ENCODE measurements at places on chromosomes 4 and X.

DNA sequence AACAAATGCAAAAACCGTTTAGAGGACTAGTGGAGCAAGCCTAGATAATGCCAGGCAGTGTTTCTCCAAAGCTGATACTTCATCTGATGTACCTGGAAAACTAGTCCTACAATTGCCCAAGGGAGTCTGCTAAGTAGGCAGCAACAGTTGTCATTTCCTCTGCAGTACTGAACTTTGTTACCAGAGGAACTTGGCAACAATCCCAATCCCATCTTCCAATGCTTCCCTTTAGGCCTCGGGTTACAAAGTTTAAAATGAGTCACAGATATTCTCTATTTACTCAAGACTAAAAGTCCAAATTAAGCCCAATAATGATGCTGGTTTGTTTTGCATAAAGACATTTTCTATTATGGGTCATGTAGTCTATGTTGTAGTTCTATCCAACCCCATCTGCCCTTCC lies 120.0 kb upstream of the GLRA2 start:
- peak; percentile 85 for DNase-seq

- DNase-seq: no peak
Measured at GRCh38 chr4:114025176-114025777, 45.8 kb upstream of the ARSJ start.

- no peak for DNase-seq
Measured at GRCh38 chrX:154357205-154357604, 17.2 kb downstream of the FLNA start.

DNA sequence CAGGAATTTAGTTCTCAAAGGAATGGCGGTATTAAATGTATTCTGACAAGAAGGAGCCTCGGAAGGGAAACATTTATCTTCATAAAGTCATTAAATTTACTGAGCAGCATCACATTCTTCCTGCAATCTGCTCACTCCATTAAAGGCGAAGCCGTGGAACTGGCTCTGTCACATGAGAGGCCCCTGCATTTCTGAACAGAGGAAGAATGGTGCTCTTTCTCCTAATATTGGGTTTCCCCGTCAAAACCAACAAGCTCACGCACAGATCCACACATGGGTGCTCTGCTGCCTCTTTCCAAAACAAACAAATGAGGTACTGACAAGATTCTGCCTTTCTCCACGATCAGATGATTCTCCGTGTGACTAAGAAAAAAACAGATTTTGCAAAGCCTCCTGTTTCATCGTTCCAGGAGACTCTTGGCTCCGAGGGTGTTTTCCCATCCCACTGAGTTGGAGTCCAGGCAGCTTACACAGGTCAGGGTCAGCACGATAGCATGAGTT lies 191.2 kb downstream of the IDS start:
- DNase-seq: peak; percentile 67

DNA sequence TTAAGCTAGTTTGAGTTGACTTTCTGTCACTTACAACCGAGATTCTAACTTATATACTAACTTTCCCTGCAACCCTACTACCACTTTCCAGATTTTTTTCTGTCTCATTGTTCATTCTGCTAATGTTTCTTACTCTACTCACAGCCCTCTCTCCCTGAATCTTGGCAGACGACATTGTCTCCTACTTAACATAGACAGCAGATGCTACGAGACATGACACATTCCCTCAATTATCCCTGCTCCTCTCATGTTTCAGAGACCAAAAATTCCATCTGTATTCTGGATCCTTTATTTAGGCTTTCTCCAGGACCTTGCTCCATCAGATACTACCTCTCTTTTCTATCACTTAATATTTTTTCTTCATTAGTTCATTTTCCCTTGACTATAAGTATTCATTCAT lies 379.1 kb upstream of the TEX13C start:
- DNase-seq: no peak

DNA sequence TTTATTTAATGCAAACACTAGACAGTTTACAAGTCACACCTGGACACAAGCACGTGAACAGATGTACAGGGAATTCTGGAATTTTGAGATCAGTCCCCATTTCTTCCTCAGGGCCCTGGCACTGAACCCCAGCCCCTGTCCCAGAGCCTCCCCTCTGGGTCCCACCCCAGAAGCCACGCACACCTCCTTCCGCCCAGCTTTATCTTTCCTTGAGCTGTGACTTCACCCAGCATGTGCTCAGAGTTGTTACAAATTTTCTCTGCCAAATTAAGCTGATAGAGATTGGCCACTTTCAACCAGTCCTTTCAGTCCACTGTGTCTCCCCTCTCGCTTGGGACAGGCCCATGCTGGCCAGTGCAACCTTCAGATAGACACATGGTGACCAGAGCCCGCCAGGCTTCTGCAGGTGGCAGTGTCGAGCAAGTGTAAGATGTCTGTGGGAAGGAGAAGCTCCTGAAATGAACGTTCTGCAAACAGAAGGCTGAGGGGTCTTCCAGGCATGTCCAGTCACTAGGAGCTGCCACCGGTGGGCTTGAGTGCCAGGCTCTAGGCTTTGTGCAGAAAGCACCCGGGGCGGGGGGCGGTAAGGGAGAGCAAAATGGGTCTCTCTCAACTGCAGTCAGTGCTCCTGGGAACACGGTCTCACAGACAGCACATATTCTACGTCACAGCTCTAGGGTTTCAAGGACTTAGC lies 73.3 kb downstream of the MTMR1 start:
- DNase-seq: no peak

DNA sequence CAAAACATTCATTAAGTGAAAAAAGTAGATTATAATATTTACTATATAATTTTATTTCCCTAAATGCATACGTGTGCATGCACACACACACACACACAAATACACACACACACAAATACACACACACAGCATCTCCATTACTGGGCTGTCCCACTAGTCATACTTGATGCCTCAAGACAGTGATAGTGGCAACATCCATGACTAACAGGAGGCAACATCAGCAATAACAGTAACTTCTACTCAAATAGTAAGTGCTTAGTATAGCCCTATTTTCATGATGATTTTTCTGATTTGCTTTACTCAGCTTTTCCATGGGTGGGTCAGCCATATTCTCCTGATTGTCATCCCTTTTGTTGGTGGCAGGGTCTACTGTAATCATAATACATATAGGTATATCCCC lies 325.9 kb upstream of the TEX13C start:
- no peak for DNase-seq

- DNase-seq: no peak
Measured at GRCh38 chr4:159052315-159052714, 50.6 kb upstream of the RAPGEF2 start.

GRCh38 chr4:68299492-68300457 lies 50.1 kb downstream of the YTHDC1 start:
- no peak for DNase-seq

DNA sequence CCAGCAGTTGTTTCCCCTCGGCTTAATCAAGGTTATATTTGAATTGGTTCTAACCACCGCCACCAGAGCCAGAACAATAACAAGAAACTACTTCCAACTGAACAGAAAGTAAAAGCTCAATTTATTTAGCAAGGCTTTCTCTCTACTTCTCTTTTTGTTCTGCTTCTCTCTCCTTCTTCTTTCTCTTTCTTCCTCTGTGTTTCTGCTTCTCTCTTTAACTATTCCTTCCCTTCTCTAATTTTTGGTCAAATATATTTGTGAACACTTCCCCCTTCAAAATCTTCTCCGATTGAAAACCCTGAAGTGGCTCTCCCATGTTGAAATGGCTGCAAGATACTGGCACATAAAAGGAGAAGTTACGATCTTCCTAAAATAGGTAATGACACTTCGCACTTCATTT lies 1195.9 kb upstream of the PRKX start:
- no peak for DNase-seq

- DNase-seq: peak; percentile 58
Measured at GRCh38 chr4:184648313-184649025, 778 bp downstream of the CASP3 start.

GRCh38 chr4:141132072-141132708 lies 1.1 kb downstream of the RNF150 start:
- no peak for DNase-seq

GRCh38 chrX:17591741-17592110 lies 145.6 kb upstream of the SCML1 start:
- DNase-seq: peak; percentile 41

DNA sequence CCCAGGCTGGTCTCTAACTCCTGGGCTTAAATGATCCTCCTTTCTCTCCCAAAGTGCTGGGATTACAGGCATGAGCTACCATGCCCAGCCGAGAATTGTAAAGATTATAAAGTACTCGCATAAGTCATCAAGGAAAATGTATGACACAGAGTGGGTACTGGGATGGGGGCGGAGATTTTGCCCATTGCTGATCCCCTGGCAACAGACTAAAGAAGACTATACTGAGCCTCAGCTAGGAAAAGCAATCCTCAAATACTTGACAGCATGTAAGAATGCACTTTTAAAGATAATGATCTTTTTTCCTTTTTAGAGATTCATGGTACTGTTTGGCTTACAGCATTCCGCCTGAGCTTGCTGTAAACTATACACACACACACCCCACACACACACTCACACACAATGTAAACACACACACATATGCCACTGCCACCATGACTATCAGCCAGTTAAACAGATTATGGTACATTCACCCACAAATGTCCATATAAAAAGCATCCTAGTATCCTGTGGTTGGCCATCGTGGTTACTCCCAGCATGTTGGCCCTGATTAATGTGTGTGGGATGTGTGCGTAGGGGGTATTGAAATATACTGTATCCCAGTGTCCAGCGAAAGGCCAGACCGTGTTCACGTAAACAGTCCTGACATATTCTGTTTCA lies 113.0 kb downstream of the AMELX start:
- no peak for DNase-seq

GRCh38 chr4:32196950-32197688 lies 1477.0 kb downstream of the PCDH7 start:
- no peak for DNase-seq

DNA sequence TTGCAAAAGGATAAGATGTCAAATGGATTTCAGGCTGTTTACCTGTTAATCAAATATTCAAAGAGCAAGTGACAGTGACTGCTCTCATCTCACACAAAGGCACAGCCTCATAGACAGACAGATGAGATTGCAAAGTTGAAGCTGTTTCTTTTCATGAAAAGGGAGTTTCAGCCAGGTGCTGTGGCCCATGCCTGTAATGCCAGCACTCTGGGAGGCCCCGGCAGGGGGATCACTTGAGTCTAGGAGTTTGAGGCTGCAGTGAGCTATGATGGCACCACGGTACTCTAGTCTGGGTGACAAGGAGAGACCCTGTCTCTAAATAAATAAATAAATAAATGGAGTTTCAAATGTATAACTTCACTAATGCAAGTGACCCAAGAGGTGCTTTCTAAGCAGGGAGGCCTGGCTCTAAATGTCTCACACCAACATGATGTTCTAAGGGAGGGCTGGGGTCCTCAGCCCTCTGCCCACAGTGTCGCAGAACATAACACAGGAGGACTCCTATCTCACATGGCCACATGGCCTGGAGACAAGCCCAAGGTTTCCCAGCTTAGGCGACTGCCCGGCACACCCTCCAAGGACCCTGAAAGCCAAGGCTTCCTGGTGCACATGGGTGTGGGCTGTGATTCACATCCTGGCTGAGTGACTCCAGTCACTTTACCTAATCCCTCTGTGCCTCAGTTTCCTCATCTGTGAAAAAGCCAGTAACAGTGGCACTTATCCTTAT lies 26.8 kb downstream of the PPP2R2C start:
- DNase-seq: no peak

GRCh38 chr4:47661741-47662140 lies 176.1 kb downstream of the CORIN start:
- DNase-seq: no peak

GRCh38 chrX:10101269-10101668 lies 55.5 kb upstream of the CLCN4 start:
- DNase-seq: no peak

All from MCF 10A (cell line).